ENCODE measurements at places on chromosomes 6 and 20.

GRCh38 chr6:3913077-3913957, 64.1 kb downstream of the FAM50B start:
- DNase-seq = no peak

GRCh38 chr6:163380216-163380615, 34.3 kb upstream of the QKI start:
- no peak for DNase-seq

- DNase-seq = no peak
Observed at GRCh38 chr6:105300090-105300489, 102.8 kb downstream of the PREP start.

DNA sequence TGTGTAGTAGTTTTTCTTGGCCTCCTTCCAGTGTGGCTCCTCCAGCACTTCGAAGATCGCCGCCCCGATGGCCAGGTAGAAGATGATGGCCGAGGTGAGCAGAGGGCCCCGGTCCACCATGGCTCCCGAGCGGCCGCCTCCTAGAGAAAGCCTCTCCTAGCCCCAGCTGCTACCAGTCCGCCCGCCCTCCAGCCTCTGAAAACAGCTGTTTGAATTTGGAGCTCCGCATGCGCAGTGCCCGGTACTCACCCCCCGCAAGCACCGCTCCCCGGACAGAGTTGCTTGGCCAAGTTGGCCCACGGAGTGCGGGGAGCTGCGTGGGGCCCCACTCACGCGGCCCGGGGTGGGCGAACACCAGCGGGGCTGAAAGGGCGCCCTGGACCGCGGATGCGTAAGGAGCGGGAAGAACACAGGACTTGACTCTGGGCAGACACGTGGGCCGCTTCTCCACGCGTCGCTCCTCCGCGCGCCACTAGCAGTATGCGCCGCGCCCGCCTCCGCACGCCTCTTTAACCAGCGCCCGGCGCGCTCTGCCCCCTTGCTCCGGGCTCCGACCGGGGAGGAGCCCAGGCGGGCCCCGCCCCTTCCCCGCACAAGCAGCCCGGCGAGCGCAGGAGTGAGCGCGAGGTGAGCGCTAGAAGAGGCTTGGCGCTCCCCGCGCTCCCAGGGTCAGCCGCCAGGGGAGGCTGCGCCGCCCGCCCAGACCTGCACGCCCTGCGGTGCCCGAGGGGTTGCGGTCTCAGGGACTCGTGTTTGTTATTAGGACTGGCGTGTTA, at the start of gene KCNK5:
TSS of gene KCNK5 (minus strand) at position 484 of the 776 bp plus-strand sequence. CDS start at position 120, 364 bp downstream.
- DNase-seq = peak; percentile 82

GRCh38 chr20:46700481-46700880, 9.0 kb upstream of the SLC2A10 start:
- DNase-seq = no peak

DNA sequence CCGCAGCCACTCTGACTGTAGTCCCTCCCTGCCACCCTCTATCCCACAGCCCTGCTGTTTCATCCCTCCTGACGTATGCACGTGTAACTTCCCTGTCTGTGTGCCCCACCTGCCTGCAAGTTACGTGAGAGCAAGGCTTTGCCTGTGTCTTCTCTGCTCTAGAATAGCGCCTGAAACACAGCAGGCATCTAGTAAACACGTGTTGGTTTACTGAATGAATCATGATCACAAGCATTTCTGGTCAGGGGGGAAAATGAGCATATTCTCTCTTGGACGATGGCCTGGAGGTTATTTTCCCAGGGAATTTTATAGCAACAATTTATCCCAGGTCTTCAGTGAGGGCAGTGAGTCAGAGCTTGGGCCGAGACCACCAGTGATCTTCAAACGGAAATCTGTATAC, 38.3 kb downstream of the PSMG4 start:
- no peak for DNase-seq

- DNase-seq = no peak
Observed at GRCh38 chr6:37589941-37590340, 90.2 kb upstream of the CCDC167 start.

DNA sequence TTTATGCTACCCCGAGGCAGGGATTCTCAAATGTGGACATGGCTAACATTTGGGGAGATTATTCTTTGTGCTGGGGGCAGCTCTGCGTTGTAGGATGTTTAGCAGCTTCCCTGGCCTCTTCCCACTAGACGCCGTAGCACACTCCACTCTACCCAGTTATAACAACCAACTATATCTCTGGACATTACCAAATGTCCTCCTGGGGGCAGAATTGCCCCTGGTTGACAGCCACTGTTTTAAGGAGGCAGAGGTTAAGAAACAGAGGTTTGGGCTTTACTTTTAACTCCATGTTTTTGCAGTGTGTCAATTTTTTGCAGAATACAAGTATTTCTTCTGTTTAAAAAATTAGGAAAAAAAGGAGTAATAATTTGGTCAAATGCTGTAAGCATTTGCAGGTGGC, 56.2 kb upstream of the BMP6 start:
- DNase-seq = no peak

DNA sequence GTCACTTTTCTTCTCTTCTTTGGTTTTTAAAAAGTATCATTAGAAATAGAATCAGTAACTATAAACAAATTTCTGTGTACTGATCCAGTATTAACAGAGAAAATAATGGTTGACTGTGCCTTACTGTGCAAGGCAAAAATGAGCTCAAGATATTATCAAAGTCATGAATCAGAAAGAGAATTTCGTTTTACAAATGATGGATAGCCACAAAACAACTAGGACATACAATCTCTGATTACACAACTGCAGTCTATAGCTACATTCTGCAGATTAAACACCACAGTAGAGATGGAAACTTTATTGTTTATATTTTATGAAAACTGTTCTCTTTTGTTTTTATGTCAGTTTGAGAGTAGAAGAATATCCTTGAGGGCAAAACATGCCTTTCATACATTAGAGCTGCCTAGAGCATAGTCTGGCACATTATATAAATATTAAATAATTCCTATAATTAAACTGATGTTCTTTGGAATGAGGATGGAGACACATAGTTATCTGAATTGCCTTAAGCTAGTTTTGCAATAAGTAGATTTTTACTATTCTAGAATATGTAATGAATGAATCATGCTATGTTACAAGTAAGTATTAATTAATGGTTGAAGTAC, 333.1 kb downstream of the LAMA2 start:
- DNase-seq = no peak

DNA sequence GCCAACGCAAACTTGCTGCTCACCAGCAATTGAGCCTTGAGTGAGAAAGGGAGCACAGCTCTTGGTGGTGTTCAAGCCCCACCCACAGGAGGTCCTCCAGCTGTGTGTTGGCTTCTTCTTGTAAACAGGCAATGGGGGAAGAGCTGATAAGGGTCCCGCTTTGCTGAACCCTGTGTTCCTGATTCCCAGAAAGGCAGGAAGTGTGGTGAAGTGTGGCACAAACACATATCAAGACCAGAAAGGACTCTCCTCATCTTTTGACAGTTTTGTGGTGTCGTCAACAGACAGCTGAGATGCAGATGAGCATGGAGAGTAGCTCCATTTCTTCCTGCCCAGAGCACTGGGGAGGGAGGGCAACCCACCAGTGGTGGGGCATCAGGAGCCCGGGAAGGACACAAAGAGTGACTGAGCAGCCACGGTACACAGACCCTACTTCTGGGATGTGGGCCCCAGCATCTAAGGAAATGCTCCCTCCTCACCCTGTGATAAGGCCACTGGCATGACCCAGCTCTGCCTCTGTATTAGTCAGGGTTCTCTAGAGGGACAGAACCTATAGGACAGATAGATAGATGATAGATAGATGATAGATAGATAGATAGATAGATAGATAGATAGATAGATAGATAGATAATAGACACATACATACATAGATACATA, 188.9 kb upstream of the TAB2 start:
- DNase-seq = no peak

DNA sequence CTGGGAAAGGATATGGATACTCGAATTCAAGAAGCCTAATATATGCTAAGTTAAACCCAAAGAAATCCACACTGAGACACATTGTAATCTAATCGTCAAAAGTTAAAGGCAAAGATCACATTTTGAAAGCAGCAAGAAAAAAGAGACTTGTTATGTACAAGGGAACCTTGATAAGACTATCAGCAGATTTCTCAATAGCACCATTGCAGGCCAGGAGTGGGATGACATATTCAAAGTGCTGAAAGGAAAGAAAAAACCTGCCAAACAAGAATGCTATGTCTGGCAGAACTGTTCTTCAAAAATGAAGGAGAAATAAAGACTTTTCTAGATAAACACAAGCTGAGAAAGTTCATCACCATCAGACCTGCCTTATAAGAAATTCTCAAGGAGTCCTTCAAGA, 75.2 kb downstream of the COL21A1 start:
- no peak for DNase-seq

DNA sequence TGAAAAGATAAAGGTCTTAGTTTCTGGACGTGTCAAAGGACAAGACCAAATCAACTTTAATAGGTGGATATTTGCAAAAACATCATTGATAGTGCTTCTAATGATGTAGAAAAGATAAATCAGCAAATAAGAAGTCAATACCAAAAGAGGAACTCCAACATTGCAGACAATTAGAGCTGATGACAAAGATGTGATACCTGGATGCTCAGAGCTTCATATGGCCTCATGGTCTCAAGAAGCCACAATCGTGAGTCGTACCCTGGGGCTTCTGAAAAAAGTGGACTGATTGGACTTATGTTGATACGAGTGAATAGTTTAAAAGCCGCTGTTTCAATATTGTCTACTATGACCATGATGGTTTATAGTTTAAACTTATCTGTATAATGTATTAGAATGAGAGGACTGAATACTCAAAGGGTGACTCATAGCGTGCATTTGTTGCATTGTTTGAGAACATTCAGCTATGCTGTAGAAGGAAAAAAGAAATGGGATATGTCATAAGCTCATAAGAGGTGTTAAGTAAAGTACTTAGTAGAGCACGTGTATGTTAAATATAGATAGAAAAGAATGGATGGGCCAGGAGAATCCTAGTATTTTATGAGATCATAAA, 54.6 kb upstream of the RIPOR2 start:
- DNase-seq = no peak

GRCh38 chr20:19583532-19584175, 174.4 kb upstream of the RIN2 start:
- DNase-seq = no peak

DNA sequence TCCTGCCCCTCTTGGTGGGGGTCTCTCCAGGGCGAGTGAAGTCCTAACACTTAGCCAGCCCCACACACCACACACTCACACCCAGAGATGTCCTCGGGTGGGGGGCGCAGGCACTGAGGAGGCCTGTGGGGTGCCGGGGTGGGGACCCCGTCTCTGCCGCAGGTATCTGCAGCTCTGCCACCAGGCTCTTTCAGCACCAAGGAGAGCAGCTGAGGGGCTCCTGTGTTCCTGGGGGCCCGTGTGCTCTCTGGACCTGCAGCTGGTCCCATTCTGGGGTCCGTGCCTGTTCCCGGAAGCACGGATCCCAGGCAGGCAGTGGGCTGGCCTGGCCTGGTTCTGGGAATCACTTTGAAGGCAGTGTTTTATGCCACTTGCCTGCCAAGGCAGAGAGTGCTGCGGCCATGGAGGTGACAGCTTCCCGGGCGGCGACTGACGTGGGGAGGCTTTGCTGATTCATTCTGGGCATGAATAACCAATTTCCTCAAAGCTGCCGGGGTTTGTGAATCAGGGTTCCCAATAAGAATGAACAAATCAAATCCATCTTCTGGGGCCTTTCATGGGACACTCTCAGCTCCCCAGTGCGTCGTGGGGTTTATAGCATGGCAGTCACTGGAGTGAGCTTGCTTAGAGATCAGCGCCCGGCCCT, 54.4 kb upstream of the SLCO4A1 start:
- peak; percentile 14 for DNase-seq

DNA sequence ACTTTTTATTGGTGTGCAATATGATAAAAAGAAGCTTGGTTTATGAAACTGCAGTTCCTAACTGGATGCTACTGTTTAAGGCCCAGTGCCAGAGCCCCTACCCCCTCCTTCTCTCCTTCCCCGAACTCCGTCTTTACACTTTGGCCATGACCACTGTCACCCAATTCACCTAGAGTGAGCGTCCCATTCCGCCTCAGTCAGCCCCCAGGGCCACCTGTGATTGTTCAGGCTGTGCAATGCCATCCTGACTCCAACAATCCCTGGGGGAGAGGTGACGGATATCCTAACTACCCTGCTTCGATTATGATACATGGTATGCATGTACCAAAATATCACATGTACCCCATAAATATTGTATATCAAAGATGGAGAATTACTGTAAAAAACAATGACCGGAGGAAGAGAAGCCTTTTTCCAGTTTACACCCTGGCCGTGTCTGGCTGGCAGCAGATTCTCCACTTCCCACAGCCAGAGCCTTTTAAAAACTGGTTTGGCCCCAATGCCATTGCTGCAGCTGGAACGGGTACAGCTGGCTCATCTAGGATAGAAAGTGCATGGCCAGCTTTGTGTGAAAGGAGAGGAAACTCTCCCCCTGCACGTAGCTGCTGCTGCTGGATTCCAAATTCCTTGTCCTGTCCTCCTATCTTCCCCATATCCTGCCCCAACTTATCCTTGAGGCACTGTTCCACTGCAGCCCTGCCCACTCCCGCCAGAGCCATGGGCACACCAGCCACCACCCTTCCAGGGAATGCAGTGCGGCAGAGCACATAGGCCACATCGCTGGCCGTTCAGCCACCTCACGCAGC, 99.7 kb downstream of the JPH2 start:
- DNase-seq = no peak

GRCh38 chr6:128361378-128361777, 159.0 kb downstream of the PTPRK start:
- DNase-seq = no peak

DNA sequence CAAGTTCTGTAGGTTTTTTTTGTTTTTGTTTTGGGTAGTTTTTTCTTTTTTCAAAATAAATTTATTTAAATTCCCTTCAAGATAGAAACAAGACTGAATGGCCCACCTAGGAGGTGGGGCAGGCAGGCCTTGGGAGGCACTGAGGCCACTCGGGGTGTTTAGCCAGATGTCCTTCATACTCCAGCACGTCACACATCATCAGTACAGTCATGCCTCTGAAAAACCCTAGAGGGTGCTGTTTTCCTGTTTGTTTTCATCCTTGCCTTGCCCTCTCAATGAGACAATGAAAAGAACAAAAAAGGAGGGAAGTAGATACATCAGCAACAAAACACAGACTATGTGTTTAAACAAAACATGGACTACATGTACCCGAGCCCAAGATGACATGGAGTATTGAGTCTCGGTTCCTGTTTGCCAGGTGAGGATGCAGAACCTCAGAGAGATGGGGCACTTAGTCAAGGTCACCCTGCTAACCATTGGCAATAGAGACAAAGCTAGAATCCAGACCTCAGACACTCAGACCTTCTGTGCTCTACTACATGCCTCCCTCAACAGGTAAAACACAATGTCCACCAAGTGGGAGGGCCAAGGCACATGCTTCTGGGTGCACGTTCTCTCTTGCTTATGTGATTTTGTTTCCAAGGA, 26.8 kb upstream of the CLIC5 start:
- no peak for DNase-seq

- DNase-seq = no peak
Observed at GRCh38 chr6:168157272-168158212, 78.5 kb upstream of the FRMD1 start.

GRCh38 chr6:117498159-117498558, 15.7 kb downstream of the DCBLD1 start:
- no peak for DNase-seq

Data from stimulated activated CD4-positive, alpha-beta T cell treated with anti-CD3 and anti-CD28 coated beads, Interleukin-1b, Interleukin-23, amount 100 ng/mL, for 24 hours (primary cell).